ENCODE measurements at places on chromosomes 1 and 21.
A peak's percentile ranks its signal among the peaks of the same experiment; 100 is the strongest.

- no peak for DNase-seq
Observed at GRCh38 chr1:77687519-77687906, 5.1 kb upstream of the ZZZ3 start.

- DNase-seq, result no peak
Observed at GRCh38 chr1:165452336-165453130, 7.6 kb upstream of the RXRG start.

GRCh38 chr1:24392982-24393650 is 20.5 kb downstream of the STPG1 start:
- DNase-seq, result no peak

DNA sequence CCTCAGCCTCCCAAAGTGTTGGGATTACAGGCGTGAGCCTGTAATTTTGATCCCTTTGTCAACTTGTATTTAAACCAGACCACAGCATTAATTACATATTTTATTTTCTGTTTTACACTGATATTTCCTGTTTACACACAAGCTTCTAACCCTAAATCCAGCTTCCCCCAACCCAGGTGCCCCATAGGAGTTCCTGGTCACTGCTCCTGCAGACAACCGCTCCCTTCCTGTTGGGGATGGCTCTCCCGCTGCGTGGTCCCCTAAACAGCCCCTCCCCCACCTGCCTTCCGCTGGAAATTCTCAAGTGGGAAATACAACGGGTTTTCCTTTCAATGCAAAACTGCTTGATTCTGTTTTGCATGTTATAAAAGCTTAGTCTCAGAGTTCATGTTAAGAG is 3.7 kb downstream of the CSTB start:
- no peak for DNase-seq

- DNase-seq, result no peak
Observed at GRCh38 chr1:222791006-222791710, 23.7 kb upstream of the DISP1 start.

- DNase-seq, result no peak
Observed at GRCh38 chr1:246510147-246511030, 3.3 kb upstream of the SMYD3 start.

DNA sequence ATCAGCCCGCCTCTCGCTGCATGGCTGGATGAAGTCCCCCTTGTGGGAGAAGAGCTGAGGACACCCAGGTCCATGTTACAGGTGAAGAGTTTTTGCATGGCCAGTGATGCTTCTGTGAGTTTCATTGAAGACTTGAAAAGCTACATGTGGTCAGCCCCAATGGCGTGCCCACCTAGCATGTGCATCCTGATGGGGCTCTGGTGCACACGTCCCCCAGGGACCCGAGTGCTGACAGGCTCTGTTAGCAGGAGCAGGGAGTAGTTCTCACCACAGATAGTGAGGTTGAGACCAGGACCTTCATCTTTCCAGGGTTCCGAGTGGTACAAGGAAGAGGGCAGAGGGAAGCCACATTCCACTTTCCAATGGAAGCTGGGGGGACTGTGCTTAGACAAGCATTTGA is 184.8 kb upstream of the C1orf174 start:
- no peak for DNase-seq

GRCh38 chr1:24517898-24518297 is 15.3 kb downstream of the RCAN3 start:
- DNase-seq, result no peak

DNA sequence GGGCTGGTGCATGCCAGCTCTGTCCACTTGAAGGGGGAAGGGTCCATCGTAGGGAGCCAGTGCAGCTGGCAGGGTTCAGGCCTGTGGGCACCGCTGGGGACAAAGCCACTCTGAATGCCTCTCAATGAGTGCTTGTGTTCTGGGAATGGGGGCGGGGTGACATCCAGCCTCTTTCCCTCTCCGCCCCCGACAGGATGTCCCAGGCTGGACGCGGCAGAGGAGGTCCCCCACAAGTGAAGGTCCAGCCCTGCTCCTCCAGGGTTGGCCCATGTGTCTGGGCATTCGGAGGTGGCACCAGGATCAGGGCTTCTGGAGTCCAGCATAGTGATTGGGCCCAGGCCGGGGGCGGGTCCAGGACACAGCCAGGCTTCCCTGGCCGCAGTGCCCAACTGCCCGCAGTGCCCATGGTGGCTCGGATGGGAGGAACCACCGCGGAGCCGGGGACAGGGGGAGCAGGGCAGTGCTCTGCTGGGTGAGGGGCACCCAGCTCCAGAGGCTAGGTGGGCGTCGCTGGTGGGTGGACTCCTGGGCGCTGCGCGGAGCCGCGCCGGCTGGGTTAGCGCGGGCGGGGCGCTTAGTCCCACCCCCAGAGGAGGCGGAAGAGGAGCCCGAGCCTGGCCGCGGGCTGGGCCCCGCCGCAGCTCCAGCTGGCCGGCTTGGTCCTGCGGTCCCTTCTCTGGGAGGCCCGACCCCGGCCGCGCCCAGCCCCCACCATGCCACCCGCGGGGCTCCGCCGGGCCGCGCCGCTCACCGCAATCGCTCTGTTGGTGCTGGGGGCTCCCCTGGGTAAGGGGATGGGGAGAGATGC is at the start of gene SHISA4:
Gene SHISA4, plus strand, starts transcription at position 617 of the 808 bp plus-strand sequence. Its CDS starts 97 bp downstream, at position 714.
- no peak for DNase-seq

GRCh38 chr1:9840176-9840575 is 16.4 kb upstream of the CLSTN1 start:
- DNase-seq, result no peak

DNA sequence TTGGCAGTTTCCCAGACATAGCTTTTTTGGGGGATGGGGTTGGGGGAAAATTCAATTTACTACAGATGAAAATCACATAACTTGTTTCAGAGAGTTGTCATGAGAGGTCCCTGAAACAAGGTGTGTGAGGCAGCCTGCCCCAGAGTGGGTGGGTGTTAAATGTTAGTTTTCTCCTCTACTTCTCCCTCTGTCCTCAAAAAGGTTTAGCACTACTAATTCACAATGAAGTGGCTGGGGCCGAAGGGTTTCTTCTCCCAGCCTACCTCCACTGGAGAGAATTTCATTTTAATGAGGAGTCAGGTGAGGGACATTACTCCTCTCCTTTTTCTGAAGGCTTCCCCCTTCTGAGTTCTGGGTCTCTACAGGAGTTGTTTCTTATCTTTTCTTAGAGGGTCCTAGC is 103.3 kb downstream of the C1orf94 start:
- no peak for DNase-seq

- no peak for DNase-seq
Observed at GRCh38 chr1:97507863-97508262, 413.0 kb downstream of the DPYD start.

DNA sequence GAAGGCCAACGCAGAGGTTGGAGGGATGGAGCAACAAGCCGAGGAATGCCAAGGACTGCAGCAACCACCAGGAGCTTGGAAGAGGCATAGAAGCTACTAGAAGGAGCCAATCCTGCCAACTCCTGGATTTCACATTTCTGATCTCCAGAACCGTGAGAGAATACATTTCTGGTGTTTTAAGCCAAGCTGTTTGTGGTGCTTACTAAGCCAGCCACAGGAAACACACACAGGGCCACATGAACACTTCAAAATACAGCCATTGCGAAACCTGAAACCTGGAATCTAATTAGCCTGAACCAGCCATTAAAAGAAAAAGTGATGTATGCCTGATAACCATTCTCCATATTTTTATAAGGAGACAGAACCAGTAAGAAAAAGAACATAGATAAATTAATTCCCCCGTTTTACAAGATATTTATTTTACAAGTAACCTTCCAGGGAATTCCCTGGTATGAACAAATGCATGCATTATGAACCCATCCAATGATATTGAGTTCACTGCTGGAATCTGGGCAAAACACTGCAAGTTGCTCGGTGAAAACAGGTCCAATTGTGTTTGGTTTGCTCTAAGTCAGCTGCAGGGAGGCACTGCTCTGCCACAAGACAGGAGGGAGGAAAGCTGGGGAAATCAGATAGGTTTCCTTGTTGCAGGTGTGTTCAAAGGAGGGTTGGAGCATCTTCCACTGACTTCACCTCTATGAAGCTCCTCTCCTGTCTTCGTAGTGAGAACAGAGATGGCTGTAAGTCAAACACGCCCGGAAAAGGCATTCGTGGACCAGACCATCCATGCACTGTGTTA is 70.2 kb downstream of the ETS2 start:
- DNase-seq, result no peak

DNA sequence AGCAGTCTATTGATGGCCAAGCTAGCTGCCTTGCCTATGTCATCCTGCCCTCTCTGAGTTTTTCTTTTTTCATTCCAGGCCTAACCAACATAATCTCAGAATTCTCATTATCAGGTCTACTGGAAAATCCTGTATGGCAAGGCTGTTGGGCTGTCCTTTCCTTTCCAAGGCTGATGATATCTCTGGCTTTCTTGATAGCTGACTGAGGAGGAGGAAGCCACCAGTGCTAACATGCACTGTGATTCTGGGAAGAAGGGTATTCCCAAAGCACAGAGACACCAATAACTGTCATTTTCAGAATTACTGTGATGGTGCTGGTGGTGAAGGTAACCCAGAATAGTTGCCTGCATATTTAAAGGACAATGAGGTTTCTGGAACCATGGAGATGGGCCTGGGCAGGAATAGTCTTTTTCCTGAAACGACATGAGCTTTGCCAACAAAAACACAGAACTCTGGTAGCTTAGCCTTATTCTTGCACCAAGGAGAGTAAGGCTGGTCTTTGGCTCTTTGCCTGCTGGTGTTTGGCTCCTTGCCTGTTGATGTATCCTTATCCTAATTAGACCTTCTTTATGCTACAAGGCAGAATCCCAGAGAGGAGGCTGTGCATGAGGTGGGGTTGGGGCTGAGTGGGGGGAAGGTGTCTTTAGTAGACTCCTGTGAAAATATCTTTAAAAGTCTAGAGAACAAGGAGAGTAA is 157.4 kb downstream of the TNFSF18 start:
- no peak for DNase-seq

DNA sequence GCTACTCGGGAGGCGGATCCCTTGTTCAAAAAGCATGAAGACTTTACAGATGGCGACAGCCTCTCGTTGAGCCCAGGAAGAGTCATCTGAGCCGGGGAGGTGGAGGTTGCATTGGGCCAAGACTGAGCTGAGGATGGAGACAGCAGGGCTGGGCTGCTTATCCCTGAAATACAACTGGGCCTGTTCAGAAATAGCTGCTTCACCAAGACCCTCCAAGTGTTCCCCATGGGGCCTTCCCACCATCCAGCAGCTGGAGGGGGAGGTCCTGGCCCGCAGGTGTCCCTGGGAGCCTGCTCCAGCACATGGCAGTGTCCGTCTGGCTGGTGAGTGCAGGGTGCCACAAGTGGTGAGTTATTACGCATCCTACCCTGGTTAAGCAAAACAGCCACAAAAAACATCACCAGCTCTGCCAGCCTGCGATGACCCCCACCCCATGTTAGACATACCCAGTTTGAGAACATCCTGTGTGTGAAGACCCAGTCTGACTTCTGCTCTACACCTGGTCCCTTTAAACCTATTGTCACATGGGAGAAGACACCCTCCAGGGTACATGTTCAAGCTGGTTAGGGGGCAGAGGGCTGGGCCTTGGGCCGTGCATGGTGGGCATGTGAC is 93.1 kb upstream of the TMPRSS2 start:
- no peak for DNase-seq

DNA sequence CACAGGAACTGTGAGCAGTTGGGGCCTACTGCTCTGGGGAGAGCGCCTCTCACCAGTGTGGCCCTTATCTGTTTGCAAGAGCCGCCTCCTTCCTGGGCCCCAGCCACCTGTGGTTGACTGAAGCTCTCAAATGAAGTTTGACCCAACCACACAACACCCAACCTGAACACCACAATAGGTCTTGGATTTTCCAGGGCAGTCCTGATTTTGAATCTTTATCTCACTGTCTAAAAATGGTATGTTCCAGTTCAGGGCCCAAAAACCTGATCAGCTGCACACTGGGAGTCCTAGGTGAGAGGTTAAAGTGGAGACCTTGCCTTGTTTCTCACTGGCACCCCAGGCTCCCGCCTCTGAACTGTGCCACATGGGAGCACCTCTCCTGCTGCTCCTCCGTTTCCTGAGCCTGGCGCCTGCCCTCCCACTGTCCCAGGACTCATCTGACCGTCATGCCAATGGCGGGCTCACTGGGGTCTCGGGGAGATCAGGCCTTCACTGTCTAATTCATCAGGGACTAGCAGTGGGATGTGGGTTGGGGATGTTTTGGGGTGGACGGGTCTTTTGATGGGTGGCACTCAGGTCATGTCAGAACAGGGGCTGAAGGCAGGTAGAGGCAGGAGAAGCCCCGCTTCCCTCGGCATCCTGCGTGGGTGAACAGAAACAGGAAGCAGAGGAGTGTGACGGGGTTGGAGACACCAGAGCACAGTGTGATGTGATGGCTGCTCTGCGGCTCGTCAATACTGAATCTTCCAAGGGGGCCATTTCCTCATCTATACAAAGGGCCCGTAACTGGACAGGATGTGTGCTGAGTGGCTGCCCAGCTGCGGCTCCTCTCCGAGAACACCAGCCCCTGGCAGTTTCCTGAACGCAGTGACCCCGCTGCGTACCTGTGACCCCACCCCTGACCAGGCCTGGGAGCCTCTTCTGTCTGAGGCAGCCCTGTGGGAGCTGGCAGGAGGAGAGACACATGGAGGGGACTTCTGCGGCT is 59.6 kb upstream of the ITPKB start:
- DNase-seq, result no peak

DNA sequence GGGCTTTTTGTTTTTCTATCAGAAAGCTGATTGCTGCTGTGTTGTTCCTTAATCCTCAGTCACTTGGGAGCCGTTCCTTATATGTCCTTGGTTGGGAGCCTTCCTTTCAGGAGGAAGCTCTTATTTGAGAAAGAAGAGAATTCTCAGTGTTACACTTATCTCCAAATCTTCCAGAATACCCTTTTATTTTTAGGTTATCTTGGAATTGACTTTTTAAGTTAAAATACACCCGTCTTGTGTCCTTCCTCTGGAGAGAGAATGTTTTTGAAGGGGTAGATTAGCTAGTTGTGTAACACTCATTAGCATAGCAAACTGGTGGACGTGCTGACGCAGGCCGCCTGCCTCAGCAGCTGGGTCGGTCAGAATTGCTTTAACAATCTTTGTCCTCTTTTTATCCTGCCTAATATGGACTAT is 42.1 kb downstream of the LRRC8B start:
- no peak for DNase-seq

- no peak for DNase-seq
Observed at GRCh38 chr21:31218830-31219608, 125.0 kb downstream of the TIAM1 start.

DNA sequence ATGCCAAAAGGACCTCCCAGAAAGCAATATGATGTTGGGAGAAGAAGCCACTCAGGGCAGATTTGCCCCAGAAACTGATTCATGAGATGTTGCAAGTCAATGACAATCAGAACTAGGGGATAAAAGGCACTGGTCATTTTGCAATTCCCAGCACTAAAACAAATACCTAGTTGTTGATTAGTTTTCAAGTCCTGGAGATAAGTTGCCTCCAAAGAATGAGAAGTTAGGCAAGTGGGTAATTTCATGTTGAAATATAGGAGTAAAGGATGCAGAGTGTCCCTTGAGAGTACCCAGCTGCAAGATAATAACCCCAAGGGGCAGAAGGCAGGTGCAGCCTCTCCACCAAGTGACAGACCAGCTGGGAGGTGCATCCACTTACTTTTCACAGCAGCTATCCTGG is 363.6 kb downstream of the PBX1 start:
- peak; percentile 26 for DNase-seq

Measured in NCI-H1092 (cell line).